ENCODE measurements at places on chromosomes 5 and 9.

DNA sequence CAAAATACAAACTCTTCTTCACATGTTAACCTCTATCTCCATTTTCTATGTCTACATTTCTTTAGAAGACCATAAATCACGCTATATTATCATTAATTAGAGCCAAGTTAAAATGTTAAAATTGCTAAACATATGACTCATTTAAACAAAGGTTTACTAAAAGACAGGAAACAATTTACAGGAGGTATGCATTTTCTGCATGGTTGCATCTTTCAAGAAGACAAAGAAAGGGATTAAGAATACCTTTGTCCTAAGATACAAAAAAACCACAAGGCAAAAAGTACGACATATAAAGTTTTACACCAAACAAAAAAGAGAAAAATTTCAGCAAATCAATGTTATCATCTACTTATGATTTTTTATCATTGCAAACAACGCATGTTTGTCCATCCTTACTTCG, 324.4 kb downstream of the PDE4D start:
- no peak for DNase-seq

DNA sequence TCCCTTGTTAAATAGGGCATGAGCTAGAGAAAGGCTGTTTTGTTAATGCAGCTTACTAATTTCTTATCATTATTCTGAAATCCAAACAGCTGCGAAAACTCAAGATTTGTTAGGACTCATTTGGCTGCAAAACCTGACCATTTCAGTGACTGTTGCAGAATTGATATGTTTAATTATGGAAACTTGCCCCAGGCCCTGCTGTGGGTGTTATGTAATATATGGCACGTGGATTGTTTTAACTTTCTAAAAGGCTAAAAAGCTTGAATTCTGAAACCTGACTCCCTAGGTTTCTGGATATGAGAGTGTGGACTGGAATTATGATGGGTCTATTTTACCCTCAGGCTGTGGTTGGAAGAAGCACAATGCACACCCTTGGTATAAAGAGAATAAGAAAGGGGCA, 4.4 kb downstream of the IL9 start:
- no peak for DNase-seq

- DNase-seq: no peak
Measured at GRCh38 chr9:87569518-87569917, 71.9 kb downstream of the DAPK1 start.

DNA sequence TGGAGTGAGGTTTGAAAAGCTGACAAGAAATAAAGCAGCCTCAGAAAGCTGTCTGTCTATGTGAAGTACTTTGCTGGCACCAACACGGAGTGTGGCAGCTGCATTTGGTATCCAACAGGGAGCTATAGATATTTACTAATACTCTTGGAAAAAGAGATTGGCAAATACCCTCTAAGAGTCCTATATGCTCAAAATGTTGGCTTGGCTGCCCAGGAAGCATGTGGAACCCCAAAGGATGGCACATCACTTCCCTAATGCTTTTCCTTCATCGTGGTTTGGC, 398.3 kb downstream of the TLE4 start:
- no peak for DNase-seq

DNA sequence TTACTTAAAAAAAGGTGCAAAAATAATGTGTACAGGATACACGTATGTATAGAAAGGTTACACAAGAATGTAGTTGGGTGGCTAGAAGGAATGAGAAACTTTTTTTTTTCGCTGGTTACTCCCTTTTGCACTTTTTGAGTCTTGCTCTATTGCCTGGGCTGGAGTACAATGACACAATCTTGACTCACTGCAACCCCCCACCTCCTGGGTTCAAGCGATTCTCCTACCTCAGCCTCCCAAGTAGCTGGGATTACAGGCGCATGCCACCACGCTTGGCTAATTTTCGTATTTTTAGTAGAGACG, 15.8 kb downstream of the FBXW11 start:
- no peak for DNase-seq

GRCh38 chr5:38528162-38528703, 28.2 kb downstream of the LIFR start:
- no peak for DNase-seq

DNA sequence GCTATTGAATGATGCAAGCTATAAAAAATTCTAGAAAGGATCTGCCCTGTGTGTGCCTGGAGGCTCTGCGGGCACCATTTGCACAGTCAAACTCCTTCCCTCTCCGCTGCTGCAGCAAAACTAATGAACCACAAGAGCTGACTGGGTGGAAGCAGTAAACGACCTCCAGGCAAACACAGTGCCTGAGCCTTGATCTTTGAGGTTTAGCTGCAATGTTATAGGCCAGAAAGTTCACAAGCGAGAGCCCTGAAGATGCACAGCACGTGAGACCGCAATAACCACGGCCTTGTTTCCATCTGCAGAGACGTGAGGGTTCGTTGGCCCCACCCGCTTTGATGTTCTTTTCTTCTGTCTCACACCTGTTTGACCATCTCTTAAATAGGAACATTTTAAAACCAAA, 69.2 kb upstream of the S1PR3 start:
- DNase-seq: no peak

GRCh38 chr5:129962506-129962905, 58.2 kb downstream of the CHSY3 start:
- no peak for DNase-seq

DNA sequence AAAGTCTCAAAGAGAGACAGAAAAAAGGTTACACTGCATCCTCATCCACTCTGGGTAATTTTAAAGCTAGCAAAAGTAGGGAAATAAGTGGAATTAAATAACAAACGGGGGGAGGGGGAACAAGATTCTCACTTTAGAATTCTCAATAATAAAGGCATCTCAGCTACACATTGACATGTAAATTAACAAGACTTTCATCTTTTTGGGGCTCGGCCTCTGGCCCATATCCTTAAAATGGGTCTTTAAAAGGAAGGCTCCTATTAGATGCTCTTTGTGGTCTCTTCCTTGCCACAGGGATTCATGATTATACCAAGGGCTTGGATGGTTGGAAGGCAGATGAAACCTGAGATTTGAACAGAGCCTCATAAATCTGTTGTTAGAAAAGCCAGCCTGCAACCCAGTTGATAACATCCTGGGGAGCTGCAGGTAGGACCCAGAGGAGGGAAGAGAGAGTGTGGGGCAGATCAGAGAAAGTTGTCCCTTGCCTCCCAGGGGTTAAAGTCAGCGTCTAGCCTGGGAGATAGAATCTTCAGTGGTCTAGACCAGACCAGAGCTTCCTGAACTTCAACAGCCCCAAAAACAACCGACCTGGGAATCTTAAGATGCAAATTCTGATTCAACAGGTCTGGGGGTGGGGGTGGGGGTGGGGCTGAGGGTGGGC, 135.9 kb downstream of the GCNT1 start:
- no peak for DNase-seq

- DNase-seq: no peak
Measured at GRCh38 chr5:94526706-94527105, 91.7 kb downstream of the KIAA0825 start.

DNA sequence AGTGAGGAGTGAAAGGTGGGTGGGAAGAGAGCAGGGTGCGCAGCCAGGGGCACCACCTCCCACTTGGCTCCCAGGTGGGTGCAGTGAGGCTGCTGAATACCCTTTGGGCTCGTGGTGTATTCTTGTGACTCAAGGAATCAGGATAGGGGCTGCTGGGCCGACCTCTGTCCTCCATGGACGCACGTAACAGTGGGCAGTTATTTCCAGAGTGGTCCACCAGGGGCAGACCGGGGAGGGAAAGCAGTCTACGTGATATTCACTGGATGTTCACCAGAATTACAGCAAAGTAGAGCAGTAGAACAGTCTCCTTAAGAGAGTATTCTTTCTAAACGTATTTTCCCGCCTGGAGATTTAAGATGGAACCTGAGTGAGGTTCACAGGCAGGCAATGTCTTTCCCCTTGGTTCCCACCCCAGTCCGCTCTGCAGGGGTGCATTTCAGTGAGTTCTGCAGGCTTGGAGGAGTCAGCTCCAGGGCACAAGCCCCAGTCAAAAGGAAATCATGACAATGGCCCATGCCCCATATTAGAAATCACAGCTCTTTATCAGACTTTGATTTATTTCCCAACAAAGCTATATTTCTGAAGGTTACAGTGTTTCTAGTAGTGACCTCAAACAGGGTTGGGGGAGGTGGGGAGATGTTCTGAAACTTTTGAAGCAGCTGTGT, 88.7 kb downstream of the SYK start:
- no peak for DNase-seq

GRCh38 chr5:53503562-53504218, 23.3 kb downstream of the FST start:
- DNase-seq: no peak

Measured in SHP77 (cell line).